ENCODE measurements at places on chromosomes 6 and 20.
A peak's percentile ranks its signal among the peaks of the same experiment; 100 is the strongest.

- DNase-seq: no peak
Measured at GRCh38 chr6:16969699-16970655, 131.9 kb upstream of the STMND1 start.

DNA sequence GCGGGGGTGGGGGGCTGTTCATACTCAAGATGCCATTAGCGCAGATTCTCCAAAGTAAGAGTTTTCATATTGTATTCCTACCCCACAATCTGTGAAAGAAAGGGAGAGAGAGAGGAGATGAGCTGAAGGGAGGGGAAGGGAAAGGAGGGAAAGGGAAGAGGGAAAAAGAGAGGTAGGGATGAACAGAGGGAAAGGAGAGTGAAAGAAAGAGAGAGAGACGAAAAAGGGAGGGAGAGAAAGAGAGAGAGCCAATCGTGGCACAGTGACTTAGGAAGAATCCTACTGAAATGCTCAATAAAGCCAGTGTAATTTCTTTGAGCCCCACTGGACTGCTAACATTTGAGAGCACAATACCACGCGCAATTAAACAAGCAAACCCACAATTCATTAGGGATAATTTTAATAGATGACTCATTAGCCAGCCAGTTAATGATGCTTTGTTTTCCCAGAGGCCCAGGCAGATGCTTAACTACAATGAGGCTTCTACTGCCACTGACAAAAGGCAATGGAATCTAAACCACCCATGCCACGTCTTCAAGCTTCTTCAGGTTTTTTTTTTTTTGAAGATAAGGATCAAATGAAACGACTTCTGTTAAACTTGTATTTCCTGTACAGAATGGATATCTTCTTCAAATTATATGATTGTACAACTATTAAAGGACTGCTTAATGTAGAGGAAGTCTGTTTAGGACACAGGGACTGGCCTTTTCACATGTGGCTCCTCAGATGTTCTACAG is 306.8 kb downstream of the FOXC1 start:
- DNase-seq: no peak

- no peak for DNase-seq
Measured at GRCh38 chr6:42545226-42545773, 18.5 kb upstream of the UBR2 start.

DNA sequence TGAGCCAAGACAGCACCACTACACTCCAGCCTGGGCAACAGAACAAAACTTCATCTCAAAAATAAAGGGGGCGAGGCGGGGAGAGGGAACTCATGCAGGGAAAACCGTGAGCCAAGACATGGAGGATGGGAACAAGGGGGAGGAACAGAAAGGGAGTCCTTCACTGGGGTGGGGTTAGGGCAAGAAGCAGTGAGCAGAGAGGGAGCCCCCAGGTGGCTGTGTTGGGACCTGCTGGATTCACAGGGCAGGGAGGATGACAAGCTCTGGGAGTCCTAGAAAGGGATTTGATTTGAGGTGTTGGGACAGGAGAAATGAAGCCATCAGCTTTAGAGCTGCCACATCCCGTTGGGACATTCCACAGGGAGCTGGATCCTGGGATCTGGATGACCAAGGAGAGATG is 90.6 kb upstream of the TOP1 start:
- DNase-seq: no peak

DNA sequence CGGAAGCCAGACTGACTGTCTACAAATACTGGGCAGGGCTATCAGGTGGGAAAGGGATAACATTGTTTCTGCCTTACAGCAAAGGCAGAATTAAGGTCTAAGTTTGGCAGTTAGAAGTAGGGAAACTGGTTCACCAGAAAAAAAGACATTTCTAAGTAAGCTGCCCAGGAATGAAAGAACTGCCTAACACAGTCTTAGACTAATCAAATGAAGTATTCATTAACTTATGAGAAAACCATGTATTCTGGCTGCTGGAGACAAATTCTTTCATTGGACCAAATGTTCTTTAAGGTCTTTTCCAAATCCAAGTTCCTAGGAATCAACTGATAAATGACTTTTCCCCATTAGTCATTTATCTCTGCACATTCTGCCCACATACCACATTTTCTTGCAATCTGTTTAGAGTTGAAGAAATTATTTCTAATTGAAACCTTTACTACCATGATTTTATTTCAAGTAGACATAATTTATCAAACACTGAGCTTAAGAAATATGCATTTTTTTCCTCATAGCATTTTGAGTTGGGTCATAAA is 120.3 kb upstream of the OGFRL1 start:
- no peak for DNase-seq

DNA sequence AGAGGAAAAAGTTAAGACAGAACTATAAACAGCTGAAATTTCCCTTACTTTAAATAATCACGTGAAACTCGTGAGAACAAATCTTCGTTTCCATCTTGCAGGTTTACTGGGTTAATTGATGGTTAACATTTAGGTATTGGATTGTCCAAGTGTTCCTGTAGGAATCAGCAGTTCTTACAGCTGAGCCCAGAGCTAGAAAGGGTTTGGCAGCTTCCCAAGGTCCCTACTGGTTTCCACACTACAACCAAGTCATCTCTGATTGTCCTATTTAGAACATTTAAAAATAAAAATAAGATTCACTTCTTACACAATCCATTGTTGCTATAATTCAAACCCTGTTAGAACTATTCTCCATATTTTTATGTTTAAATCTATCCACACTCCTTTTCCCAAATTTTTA is 15.8 kb downstream of the MPC1 start:
- DNase-seq: no peak

- DNase-seq: no peak
Measured at GRCh38 chr6:41404182-41404845, 68.9 kb downstream of the NCR2 start.

DNA sequence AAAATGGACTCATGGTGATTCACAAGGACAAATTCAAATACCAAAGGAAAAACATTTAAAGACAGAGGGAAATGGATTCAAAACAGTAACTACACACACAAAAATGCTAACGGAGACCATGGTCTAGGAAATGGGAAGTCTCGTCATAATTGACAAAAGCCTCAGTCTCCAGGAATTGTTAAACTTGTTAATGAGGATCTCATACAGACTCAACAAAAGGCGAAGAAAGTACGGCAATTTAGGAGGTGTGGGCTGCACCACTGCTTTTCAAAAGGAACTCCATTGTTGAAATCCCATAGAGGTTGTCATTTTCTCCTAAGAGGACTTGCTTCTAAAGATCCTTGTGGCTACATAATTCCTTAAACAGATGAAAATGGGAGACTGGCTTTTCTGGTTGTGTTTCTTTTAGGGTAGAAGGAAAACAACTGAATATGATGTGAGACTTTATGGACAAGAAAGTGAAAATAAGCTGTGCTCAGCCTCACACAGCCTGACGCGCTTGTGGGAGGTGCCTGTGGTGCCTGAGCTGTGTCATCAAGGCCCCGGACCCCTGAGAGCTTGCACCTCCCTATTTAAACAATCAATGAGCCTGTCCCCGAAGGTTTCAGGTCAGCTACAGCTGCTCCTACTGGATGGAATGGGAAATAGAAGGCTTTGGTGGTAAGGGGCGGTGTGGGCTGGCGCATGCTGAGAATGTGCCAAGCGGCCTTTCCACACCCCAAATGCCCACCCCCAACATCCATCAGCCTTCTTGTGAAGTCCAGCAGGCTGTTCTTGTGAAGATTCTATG is 2.5 kb upstream of the CLDN20 start:
- no peak for DNase-seq

DNA sequence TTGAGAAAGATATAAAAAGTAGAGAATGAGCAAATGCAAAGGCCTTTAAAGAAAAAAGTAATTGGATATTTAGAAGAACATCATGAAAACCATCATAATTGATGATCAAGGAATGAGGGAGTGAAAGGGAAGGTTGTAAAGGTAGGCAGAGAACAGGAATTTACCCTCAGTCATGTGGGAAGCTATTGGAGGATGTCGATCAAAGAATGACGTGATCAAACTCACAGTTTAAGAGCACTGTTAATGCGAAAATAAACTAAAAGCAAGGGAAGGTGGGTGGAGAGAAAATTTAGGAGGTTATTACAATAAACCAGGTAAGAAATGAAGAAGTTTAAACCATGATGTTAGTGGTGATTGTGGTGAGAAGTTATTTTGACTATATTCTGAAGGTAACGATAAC is 982.6 kb upstream of the EYS start:
- DNase-seq: no peak

DNA sequence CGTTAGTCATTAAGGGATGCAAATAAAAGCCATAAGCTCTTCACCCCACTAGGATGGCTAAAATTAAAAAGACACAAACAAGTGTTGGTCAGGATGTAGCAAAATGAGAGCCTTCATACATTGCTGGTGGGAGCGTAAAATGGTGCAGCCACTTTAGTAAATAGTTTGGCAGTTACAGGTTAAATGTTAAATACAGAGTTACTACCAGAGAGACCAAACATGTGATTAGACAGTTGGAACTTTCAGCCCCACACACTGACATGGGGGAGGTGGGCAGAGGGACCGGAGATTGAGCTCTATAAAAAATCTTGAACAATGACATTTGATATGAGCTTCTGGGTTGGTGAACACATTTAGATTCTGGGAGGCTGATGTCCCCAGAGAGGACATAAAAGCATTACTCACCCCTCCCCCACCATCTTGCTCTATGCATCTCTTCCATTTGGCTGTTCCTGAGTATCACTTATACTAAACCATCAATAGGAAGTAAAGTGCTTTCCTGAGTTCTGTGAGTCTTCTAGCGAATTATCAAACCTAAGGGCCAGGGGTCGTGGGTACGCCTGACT is 20.4 kb upstream of the ZNF318 start:
- no peak for DNase-seq

GRCh38 chr20:13336308-13337089 is 115.4 kb downstream of the ISM1 start:
- DNase-seq: no peak

- no peak for DNase-seq
Measured at GRCh38 chr20:24723186-24723585, 225.9 kb upstream of the CST7 start.

DNA sequence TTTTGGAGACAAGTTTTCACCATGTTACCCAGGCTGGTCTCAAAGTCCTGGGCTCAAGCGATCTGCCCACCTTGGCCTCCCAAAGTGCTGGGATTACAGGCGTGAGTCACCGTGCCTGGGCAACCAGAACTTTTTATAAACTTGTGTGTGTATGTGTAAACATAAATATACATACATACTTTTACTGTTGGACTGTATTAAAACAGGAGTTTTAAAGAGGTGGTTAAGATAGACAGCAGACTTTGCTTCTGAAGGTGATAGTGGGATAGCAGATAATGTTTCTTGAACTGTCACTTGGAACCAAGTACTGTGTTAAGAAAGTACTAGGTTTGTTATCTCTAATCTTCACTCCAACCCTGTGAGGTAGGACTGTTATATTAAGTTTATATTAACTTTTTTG is 28.6 kb upstream of the MAPK13 start:
- no peak for DNase-seq

GRCh38 chr6:2718334-2719092 is 32.2 kb downstream of the MYLK4 start:
- no peak for DNase-seq

DNA sequence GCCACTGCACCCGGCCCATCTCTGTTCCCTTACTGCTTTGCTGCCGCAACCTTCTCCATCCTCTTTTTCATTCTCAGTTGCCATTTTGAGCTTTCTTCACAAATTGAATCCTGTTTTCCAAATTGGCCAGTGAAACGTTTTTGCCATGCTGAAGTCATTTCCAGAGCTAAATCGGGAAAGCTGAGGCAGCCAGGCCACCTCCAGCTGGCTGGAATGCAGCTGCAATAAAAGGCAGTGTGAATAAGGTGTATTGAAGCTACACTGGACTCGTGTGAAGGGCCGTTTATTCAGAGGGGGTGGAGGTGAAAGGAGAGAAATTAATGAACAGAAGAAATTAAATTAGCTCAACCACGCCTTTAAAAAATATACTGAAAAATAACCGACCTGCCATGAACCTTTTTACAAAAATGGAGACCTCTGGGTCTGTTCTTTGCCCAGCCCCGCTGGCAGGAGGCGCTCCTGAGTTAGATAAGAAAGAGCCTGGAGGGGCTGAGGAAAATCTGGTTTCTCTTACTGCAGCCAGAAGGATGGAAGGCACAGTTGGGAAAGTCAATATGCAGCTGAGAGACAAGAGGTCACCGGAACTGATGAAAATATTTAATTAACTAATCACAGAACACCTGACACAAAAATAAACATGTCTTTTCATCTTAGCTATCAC is 283.9 kb downstream of the FOXC1 start:
- no peak for DNase-seq

DNA sequence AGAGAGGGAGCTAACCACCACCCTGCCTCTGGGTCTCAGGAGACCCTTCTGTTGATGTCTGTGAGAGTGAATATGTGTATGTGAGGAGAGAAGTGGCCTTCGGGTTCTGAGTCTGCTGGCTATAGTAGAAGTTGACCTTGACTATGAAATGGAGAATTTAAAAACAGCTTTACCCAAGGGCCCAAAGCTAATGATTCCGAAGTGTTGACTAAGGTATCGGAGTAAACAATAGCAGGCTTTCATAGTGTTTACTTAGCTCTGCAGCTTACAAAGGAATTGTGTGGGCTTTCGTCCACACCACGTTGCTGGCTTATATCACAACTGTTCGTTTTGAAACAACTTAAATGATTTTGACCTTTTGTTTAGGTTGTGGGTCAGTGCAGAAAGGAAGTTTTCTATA is 126.5 kb upstream of the JAG1 start:
- DNase-seq: no peak

DNA sequence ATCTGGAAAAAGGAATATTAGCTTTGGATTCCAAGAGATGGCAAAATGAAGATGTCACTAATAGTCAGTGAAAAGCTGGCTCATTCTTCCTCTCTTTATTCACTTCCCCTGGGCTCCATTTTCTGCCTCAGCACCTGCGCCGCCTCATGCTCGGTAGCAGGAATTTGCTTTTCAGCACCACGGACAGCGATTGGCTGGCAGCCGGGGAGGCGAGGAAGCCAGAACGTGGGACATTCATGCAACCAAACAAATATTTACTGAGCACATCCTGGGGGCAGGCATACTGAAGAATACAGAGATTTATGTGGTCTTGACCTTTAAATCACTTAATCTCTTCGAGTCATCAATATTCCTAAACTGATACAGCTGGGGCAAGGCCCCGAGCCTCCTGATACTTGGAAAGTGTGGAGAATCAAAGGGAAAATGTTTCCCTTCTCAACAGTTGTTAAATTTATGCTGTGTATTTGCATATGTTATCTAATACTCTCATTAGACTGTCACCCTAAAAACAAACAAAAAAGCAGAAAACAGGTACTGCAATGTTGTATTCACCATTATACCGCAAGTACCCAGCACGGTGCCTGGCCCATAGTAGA is 12.1 kb upstream of the PDYN start:
- peak; percentile 33 for DNase-seq

- no peak for DNase-seq
Measured at GRCh38 chr6:49607391-49607982, 29.2 kb downstream of the RHAG start.

DNA sequence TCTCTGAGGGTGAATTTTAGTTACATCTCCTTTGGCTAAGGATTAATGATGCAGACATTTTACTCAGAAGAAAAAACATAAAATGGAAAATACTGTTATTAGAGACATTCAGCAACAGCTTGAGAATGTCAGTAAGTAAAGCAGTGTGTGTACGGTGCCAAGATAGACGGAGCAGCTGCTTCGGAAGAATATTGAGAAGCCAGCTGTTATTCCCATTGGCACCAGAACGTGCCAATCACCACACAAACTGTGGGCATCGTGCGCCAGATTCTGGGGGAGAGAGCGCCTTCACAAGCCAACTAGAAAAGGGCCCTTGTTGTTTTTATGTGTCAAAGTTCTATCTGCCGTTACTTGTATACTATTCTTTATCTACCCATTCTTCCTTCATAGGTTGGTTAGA is 163.4 kb downstream of the MTFR2 start:
- DNase-seq: no peak

Data from stimulated activated CD8-positive, alpha-beta memory T cell treated with anti-CD3 and anti-CD28 coated beads, Interleukin-2, amount 100 ng/mL, for 1 hour (primary cell).